CD4-positive, CD25-positive, alpha-beta regulatory T cell (primary cell): ENCODE measurements at places on chromosomes 6 and 20.

GRCh38 chr6:13046084-13046483 is 282.3 kb downstream of the TBC1D7 start:
- no peaks in the 10 kb centered on the region for H3K4me1 ChIP-seq
- no peak for DNase-seq

- H3K4me1 ChIP-seq: no peaks in the 10 kb centered on the region
- DNase-seq: no peak
- no peaks in the 10 kb centered on the region for H3K36me3 ChIP-seq
- no peaks in the 10 kb centered on the region for H3K27me3 ChIP-seq
These were observed 231.2 kb upstream of the PLN start for GRCh38 chr6:118316796-118317384.

DNA sequence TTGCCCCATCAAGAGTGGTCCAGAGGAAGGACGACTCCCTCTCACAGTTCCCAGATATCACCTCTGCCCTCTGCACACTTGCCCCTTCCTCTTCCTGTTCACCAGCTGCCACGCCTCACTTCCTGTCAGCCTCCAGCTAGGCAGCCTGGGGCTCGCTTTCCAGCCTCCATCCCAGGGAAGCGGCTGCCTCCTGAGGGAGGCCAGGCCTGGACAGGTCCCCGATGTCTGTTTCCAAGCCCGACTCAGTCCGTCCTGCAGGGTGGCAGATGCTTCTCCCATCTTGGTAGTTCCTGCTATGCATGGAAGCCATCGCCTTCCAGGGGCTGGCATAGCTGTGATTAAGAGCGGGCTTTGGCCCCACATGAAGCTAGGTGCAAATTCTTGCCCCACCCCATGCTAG is 233.5 kb upstream of the PMEPA1 start:
- H3K27me3 ChIP-seq: no peaks in the 10 kb centered on the region
- DNase-seq: no peak
- H3K4me1 ChIP-seq: no peaks in the 10 kb centered on the region

- H3K27me3 ChIP-seq: no peaks in the 10 kb centered on the region
- no peaks in the 10 kb centered on the region for H3K36me3 ChIP-seq
- no peak for DNase-seq
These were observed 4.0 kb downstream of the HSPA1B start for GRCh38 chr6:31831350-31832215.

GRCh38 chr6:154951345-154952200 is 43.5 kb upstream of the TIAM2 start:
- H3K4me1 ChIP-seq: no peaks in the 10 kb centered on the region
- no peak overlapping the region for H3K27ac ChIP-seq
- peak; percentile 18 for DNase-seq
- no peak overlapping the region for H3K4me3 ChIP-seq

DNA sequence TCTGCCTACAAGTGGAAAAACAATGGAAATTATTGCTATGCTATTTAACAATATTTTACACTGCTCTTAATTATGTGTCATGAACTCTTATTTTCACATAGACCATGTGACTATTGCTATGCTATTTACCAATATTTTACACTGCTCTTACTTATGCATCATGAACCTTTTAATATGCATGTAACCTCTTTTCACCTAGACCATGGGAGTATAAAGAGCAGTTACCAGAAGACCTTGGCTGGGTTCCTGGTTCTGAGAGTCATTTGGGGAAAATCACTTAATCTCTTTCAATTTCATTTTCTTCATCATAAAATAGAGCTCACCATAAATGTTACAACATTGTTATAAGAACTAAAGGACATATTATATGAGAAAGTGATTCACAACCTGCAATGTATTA is 223.8 kb upstream of the RNF217 start:
- no peaks in the 10 kb centered on the region for H3K36me3 ChIP-seq
- no peak overlapping the region for H3K27ac ChIP-seq
- H3K4me1 ChIP-seq: no peaks in the 10 kb centered on the region
- no peak for DNase-seq
- H3K4me3 ChIP-seq: no peak overlapping the region
- no peaks in the 10 kb centered on the region for H3K27me3 ChIP-seq

DNA sequence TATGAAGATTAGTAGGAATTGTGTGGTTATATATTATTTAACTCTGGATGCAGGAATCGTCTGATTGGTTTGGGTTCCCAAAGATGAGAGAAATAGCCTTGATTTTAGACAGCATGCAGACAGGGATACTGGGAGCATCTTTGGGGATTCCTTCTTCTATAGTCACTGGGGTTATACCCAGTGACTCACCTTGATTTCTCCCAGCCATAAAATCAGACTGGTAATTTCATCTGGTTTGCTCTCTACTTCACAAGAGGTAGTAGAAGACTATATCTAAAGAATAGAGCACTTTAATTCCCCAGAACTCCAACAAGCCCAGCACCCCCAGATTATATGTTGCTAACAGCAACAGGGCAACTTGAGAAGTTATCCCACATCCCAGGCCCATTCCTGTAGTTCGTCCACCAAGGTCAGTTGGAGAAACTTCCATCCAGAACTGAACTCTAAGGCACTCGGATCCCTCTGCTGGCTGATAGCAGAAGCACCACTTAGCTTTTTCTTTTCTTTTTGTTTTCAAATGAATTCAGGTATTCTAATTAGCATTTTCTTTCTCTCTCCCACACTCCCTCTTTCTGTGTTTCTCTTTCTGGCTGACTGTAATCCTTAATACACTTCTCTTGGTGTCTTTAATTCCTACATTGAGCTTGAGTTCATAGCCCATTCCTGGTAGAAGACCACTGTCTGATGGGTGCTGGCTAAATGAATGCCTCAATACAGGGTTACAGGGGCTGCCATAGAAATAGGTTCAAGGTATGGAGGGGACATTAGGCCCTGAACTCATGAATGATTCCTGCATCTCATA is 20.4 kb upstream of the EFHC1 start:
- H3K27ac ChIP-seq: peak overlapping the region; percentile 87
- no peaks in the 10 kb centered on the region for H3K27me3 ChIP-seq
- H3K36me3 ChIP-seq: peaks cover 16% of the 10 kb centered on the region
- H3K4me1 ChIP-seq: peaks cover 52% of the 10 kb centered on the region
- no peak for DNase-seq

DNA sequence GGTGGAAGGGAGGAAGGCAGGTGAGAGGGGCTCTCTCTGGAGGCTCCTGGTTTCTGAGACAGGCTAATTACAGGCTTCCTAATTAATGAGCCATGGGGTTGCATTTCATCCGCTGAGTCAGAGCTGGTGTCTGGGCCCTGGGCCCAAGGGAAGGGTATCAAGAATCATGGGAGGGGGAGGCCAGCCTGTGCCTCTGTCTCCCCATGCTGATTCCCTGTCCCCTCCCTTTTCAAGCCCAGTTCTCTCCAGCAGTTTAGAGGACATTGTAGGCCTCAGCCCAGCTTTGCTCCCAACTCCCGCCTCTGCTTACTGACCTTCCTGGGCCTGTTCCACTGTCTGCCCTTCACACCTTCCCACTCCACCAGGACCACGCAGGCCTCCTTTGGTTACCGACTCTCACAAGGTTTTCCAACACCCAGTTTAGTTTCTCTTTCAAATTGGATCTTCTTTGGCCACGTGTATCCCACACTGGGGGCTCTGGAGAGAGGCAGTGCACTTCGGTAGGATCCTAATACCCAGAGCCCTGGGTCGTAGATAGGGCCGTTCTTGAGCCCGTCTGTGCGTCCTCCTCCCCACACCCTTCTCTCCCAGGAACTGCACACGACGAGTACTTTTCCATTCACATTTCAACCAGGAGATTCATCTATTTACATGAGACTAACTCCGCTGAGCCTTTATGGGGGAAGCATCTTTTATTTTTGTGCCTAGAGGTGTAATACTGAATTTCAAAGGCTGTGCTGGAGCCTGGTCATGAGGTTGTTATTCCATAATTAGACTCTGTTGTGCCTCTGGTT is 18.2 kb upstream of the AVP start:
- peaks cover 20% of the 10 kb centered on the region for H3K4me1 ChIP-seq
- no peak overlapping the region for H3K27ac ChIP-seq
- no peak for DNase-seq
- H3K27me3 ChIP-seq: no peaks in the 10 kb centered on the region
- H3K36me3 ChIP-seq: no peaks in the 10 kb centered on the region

GRCh38 chr20:22630701-22631100 is 46.3 kb upstream of the FOXA2 start:
- DNase-seq: no peak
- no peak overlapping the region for H3K27ac ChIP-seq
- no peak overlapping the region for H3K4me3 ChIP-seq
- H3K27me3 ChIP-seq: no peaks in the 10 kb centered on the region

- peaks cover 44% of the 10 kb centered on the region for H3K36me3 ChIP-seq
- peak overlapping the region; percentile 72 for H3K27ac ChIP-seq
- no peaks in the 10 kb centered on the region for H3K27me3 ChIP-seq
- peaks cover 19% of the 10 kb centered on the region for H3K4me1 ChIP-seq
- peak; percentile 58 for DNase-seq
These were observed 24.2 kb downstream of the POFUT1 start for GRCh38 chr20:32231847-32232246.

GRCh38 chr6:10297832-10298231 is 117.0 kb downstream of the TFAP2A start:
- H3K27me3 ChIP-seq: no peaks in the 10 kb centered on the region
- no peak overlapping the region for H3K4me3 ChIP-seq
- H3K36me3 ChIP-seq: no peaks in the 10 kb centered on the region
- no peak overlapping the region for H3K27ac ChIP-seq
- no peak for DNase-seq

DNA sequence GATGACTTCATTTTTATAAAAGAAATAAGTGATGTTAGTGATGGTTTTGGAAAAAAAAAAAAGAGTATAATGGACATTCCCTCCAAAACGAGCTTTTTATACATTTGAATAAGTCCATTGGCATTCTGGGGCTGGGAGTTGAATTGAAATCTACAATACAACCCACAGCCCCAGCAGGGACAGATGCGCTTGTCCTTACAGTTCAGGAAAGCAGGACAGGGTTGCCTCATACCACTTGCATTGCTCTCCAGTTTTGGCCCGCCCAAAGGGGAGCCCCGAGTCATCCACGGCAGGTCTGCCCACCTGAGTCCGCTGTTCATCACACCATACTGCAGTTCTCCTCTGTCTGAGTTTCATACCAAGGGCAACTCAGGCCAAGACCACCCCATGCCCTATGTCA is 46.2 kb downstream of the VAPB start:
- no peak overlapping the region for H3K4me3 ChIP-seq
- H3K27me3 ChIP-seq: no peaks in the 10 kb centered on the region
- H3K36me3 ChIP-seq: peaks cover 33% of the 10 kb centered on the region
- DNase-seq: no peak
- no peak overlapping the region for H3K27ac ChIP-seq

- H3K36me3 ChIP-seq: no peaks in the 10 kb centered on the region
- H3K4me3 ChIP-seq: peak overlapping the region; percentile 39
- DNase-seq: peak; percentile 53
- H3K27me3 ChIP-seq: no peaks in the 10 kb centered on the region
- H3K27ac ChIP-seq: no peak overlapping the region
These were observed 38.2 kb downstream of the MBOAT1 start for GRCh38 chr6:20173833-20174792.

DNA sequence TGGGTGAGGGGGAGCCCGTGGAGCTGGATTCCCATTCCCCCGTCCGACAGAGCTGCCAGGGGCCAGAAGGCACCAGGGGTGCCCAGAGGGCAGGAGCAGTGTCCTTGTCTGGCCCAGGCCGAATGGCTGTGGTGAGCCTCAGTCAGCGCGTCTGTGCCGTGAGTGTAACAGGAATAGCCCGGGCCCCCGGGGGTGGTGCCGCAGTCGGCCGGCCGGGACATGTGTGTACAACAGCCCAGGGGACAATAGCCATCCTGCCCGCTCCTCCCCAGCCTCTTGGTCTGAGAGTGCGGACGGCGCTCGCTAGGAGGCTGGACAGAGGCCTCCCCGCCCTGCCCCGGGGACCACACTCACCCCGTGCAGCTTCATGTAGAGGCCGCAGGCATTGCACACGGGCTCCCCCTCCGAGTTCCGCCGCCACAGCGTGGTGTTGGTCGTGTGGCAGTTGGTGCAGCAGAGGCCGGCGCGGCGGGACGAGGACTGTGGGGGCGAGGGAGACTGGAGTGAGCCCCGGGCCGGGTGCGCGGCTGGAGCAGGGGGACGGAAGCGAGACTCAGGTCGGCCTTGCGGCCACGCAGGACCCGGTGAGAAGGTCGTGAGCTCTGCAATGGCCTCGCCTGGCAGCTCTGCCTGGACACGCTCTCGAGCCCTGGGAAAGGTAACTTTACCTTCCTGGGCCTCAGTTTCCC is 9.6 kb downstream of the GATA5 start:
- no peak overlapping the region for H3K27ac ChIP-seq
- no peaks in the 10 kb centered on the region for H3K36me3 ChIP-seq
- no peak overlapping the region for H3K4me3 ChIP-seq
- no peaks in the 10 kb centered on the region for H3K4me1 ChIP-seq

- H3K4me3 ChIP-seq: no peak overlapping the region
- no peak for DNase-seq
- peaks cover 31% of the 10 kb centered on the region for H3K36me3 ChIP-seq
- H3K27me3 ChIP-seq: no peaks in the 10 kb centered on the region
- H3K27ac ChIP-seq: no peak overlapping the region
- no peaks in the 10 kb centered on the region for H3K4me1 ChIP-seq
These were observed 32.4 kb upstream of the CCDC167 start for GRCh38 chr6:37532122-37532521.

DNA sequence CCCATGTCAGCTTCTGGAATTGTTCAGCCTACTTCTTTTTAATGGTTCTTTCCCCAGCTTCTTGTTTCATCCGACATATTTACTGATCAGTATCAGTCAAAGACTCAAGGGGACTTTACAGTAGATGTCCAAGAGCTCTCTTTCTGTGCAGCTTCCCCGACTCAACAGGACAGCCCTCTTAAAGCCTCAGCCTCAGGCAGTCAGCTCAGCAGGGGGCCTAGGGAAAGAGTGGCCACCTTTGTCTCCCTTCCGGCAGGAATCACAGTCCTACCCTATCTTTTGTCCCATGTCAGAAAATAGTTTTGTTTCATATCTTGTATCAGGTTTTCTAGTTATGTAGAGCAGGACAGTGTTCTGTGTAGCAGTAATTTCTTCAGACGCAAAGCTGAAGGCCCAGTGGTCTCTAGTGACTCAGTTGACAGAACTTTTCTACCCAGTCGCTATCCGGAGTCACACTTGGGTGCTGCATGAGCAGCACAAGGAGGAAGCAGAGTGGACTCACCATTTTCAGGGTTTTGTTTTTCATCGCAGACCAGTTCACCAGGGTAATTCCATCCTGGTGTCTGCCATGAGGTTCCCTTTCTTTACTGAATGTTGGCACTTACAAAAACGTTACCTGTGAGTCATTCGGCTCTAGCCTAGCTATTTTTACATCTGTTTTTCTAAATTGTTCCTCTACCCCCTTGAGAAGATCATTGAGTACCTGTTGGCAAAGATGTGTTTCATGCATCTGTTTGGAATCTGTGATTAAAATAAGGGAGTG is 47.7 kb downstream of the SPATA2 start:
- no peak overlapping the region for H3K27ac ChIP-seq
- no peaks in the 10 kb centered on the region for H3K27me3 ChIP-seq
- H3K4me3 ChIP-seq: no peak overlapping the region

DNA sequence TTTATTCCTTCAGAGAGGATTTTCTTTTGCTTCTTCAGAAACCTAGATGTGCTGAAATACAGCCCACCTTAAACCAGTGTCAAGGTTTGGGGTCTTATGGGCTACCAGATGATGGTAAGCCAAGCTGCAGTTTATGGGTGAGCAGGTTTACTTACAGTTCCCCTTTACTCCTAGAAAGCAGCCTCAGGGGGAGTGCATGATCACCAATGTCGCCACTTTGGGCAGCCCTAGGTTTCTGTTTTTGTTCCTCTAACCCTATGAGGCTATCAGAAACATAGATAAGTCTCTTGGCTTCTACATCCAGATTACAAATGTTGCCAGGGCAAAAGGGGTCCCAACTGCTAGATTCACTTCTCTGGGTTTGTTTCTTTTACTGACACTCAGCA is 67.2 kb downstream of the TRIM27 start:
- no peak overlapping the region for H3K4me3 ChIP-seq
- DNase-seq: no peak
- no peaks in the 10 kb centered on the region for H3K4me1 ChIP-seq
- no peak overlapping the region for H3K27ac ChIP-seq
- H3K27me3 ChIP-seq: no peaks in the 10 kb centered on the region
- no peaks in the 10 kb centered on the region for H3K36me3 ChIP-seq
